ENCODE measurements at places on chromosomes 7 and 10.
A peak's percentile ranks its signal among the peaks of the same experiment; 100 is the strongest.

- no peak for DNase-seq
These were observed 104.7 kb downstream of the NPSR1 start for GRCh38 chr7:34762764-34763163.

- DNase-seq = no peak
These were observed 68.9 kb upstream of the NFE2L3 start for GRCh38 chr7:26083113-26083512.

GRCh38 chr10:70145666-70146488, 623 bp downstream of the TYSND1 start:
- peak; percentile 78 for DNase-seq

DNA sequence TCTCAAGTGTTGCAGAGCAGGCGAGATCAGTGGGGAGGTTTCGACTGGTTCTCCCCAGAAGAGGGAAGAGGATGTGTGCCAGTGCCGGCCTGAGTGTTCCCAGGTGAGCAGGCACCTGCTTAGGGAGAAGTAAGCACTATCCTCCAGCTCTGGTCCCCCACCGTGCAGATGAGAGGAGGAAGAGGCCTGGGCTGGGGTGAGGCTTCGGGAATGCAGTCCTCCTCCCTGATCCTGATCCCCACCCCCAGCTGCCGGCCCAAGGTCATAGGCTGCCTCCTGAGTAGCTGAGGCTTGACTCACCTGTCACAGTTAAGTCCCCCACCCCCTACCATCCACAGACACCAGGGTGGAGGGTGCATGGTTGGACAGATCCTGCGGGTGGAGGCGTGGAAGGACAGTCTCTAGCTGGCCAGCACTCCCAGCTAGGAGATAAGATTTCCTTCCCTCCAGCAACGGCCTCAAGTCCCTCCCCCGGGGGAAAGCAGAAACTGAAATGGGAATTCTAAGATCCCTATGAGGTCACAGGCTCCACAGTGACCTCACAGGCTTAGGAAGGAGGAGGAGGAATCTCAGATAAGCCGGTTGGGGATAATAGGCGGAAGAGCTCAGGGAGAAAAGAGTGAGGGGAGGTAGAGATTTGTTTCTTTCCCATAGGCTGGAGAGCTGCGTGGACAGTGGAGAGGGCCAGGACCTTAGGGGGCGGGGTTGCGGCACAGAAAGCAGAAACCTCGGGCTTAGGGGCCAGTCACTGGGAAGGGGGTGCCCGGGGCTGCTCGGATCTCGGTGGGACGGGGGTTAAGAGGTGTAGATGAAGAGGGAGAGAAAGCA, 1.0 kb downstream of the LRCH4 start:
- peak; percentile 57 for DNase-seq

- DNase-seq = peak; percentile 17
These were observed 32.1 kb downstream of the JCAD start for GRCh38 chr10:30027057-30028005.

DNA sequence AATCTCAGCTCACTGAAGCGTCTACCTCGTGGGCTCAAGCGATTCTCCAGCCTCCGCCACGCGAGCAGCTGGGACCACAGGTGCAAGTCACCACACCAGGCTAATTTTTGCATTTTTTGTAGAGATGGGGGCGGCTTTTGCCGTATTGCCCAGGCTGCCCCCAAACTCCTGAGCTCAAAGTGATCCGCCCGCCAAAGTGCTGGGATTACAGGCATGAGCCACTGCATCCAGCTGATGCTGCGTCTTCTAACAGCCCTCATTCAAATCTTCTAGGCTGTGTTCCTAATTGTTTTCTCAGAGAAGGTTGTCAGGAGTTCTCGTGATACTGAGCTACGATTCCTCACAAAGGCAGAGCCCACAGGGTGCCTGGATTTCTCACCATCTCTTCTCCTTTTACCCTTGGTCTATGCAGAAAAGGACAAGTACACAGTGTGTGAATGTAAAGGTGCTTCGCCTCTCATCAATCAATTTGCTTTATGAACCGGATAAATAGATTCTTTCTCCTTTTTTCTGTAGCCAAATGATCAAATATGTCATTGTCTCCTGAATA, 247.3 kb upstream of the PTN start:
- no peak for DNase-seq

DNA sequence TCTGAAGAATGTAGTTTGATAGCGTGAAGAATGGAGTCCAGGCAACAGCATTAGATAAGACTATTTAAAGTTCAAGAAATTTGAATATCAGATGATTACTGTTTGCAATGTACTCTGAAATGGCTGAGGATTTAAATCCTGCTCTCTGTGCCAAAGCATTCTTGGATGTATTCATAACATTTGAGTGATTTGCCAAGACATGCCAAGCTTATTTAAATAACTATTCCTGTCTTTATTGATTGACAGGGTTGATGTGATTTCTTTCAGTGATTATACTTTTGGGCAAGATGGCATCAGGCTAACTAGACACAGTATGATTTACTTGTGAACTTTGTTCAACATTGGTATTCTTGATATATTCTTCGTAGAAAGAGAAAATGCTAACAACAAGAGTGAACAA, 168.7 kb downstream of the GNAI1 start:
- no peak for DNase-seq

GRCh38 chr7:105087981-105088380, 74.0 kb downstream of the KMT2E start:
- DNase-seq = no peak

DNA sequence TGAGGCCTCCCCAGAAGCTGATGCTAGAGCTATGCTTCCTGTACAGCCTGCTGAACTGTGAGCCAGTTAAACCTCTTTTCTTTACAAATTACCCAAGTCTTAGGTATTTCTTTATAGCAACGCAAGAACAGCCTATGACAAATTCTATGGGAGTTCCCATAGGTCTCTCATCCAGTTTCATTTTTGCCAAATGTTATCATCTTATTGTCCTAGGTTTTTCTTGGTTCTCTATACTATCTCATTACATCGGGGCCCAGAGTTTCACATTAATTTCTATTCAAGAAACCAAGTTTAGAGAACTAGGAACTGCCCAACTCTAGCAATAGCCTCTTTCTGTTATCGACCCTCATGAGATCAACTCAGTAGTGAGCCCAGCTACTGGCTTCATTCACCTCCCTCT, 15.9 kb downstream of the ACTA2 start:
- DNase-seq = no peak

DNA sequence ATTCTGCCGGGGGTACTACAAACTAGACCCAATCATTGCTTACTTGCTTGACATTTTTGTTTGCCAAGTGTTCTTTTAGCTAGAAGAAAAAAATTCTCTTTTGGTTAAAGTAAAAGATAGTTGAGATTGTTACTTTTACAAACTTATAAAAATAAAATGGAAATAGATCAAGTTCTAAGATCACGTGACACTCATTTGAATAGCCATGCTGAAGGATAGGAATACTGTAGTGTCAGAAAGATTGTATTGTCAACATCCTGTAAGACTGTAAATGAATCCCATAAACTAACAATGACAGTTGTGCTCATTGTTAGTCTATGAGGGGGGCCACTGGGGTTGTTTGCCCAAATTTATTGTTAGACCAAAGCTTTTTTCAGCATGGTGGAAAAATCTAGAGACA, 10.5 kb downstream of the NRG3 start:
- no peak for DNase-seq

DNA sequence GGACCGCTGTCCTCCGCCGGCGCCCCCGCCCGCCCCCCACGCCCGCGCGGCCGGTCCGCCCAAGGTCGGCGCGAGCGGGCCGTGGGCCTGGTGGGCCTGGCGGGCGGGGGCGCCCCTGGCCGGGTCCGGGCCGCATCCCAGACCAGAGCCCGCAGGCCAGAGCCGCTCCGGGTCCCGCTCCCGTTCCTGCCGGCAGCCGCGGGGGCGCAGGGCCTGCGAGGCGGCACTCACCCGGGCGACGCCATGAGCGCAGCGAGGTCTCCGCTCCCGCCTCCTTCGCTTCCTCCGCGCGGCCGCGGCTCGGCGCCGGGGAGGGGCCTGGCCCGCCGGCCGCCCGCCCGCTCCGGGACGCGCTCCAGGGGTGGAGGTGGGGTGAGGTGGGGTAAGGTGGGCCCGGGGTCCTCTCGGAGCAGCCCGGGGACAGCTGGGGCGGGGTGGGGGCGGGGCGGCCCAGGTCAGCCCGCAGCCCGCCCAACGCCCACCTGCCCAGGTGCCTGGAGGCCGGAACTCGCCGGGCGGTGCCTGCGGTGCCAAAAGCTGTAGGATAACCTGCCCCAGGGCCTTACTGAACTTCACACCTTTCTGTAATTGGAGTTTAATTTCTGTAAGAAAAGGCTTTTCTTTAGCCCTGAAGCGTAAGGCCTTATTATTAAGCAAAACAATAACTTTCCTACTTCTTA, at the start of gene URGCP:
Gene URGCP (minus strand): TSS at position 266 of the 680 bp plus-strand sequence. CDS start 21 bp downstream, at position 245.
- peak; percentile 76 for DNase-seq

- DNase-seq = no peak
These were observed 20.5 kb upstream of the RASGEF1A start for GRCh38 chr10:43287056-43288007.

- no peak for DNase-seq
These were observed 31.9 kb downstream of the A1CF start for GRCh38 chr10:50853557-50853956.

DNA sequence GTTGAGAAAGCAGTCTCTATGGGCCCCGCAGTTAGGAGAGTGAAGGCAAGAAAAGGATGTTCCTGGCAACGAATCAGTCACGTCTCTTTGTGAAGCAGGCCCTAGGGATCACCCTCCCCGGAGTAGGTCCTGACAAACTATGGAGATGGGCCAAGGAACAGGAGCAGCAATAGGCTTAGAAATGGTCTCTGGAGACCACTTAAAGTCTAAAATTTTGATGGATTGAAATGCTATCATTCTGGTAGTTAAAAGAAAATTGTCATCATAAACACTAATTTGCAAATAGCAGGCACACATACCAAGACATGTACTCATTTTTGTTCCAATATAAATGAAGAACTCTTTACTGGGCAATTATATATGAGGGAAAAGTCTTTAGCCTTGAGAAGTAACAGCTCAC, 123.5 kb downstream of the ITGB8 start:
- DNase-seq = no peak

GRCh38 chr7:6423942-6424701, 23.6 kb downstream of the DAGLB start:
- DNase-seq = no peak

GRCh38 chr7:44853391-44853790, 5.5 kb upstream of the H2AZ2 start:
- no peak for DNase-seq

Data from nephron progenitor cell (in vitro differentiated cells).